LHCN-M2 (cell line): ENCODE measurements at places on chromosomes 1 and 21. TPM values are rescaled to one million over a fixed set of nuclear protein-coding genes. Genes with fewer than 3 reads are reported as not detected.

The ELOVL1 gene
- total RNA-seq: 84.8 and 88.4 TPM in 2 replicates

The BTBD19 gene
- total RNA-seq: 2.1 and 8.2 TPM in 2 replicates

The KCNAB2 gene
- total RNA-seq: 0.96 and 1.0 TPM in 2 replicates

The HRNR gene
- total RNA-seq: not detected in 2 replicates

GRCh38 chr21:18673789-18674188 is 270.2 kb upstream of the TMPRSS15 start:
- DNase-seq: no peak

DNA sequence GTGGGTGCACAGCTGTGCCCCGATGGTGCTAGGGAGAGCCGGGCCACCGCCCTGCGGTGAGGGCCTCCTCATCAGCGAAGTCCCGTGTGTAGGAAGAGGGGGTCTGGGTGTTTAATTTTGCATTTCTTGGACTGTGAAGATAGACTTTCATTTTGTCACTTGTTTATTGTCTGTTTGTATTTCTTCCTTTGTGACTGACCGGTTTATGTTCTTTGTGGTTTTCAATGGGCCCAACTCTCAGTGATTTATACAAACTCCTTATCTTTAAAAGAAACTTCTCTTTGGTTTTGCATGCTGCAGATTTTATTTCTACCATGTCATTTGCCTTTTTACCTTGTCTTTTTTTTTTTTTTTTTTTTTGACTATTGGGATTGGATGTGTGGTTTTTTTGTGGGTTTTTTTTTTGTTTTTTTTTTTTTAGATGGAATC is 65.1 kb downstream of the COL18A1 start:
- DNase-seq: no peak

- DNase-seq: peak; percentile 73
These were observed 53.1 kb downstream of the DOP1B start for GRCh38 chr21:36209626-36210171.

- peak; percentile 84 for DNase-seq
These were observed 119.3 kb downstream of the HLCS start for GRCh38 chr21:36847189-36847588.

GRCh38 chr1:244712669-244713068 is 59.7 kb downstream of the DESI2 start:
- DNase-seq: no peak

GRCh38 chr1:165696625-165697100 is 1.7 kb downstream of the ALDH9A1 start:
- peak; percentile 78 for DNase-seq

GRCh38 chr21:46557919-46558392 is 46.9 kb downstream of the S100B start:
- no peak for DNase-seq

DNA sequence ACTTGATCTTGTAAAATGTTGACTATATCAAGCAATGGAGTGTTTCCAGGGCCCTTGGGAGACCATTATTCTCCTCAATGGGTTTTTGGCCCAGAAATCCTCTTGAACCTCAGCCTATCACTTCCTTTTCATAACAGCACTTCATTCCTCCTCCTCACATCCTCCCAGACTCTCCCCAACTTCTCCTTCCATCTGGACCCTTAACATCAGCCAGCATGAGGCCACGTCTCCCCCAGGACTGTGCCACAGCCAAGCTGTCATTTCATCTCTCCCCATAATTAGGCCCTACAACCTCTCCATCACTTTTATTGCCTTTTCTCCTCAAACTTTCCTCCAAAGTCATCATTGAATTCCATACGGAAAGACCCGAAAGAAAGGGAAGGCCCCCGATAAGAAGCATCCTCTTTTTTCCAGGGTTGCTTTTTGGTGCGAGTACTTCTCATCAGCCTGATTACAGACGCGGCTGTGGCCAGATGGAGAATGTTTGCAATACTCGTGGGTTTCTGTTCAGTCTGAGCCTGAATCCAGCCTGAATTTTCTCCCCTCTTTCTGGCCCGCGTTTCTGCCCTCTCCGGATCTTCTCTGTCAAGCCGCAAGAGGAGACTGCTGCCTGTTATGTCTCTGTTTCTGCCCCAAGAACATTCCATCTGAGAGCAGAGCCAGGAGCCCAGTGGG is 52.7 kb upstream of the SLC25A33 start:
- no peak for DNase-seq

DNA sequence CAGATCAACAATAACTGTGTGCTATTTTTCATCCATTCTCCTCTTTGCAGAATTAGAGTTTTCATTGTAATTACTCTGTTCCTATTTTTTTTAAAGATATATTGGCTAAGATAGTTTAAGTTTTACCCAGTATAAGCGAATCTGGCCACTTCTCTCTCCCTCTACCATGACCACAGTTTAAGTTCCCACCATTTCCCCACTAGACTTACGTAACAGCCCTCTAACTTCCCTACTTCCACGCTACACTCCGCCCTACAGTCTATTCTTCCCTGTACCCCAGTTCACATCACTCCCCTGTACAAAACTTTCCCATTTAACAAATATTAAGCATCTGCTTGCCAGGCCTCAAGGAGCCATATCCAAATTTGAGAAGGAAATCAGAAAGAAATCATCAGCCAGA is 16.5 kb downstream of the CTSK start:
- no peak for DNase-seq

GRCh38 chr1:59549066-59549837 is 252.4 kb downstream of the FGGY start:
- no peak for DNase-seq
